ENCODE measurements at places on chromosomes 5 and 9.

- no peak for DNase-seq
These were observed 68.1 kb upstream of the TAS2R1 start for GRCh38 chr5:9698125-9698826.

DNA sequence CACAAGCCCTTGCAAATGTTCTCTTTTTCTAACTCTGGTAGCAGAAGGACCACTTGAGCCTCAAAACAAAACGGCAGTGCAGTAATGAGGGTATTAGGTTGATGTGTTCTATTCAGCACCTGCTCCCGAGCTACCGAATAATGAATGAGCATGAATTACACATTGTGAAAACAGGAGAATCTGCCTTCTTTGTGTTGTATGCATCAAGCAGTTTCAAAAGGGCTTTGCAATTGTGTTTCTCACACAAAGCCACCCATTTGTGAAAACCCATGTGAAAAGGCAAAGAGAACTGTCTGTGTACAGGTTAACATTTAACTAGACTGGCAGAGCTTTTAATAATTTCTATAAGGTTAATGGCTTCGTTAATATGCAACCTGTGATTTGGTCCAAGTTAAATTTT lies 97.8 kb downstream of the STK32A start:
- DNase-seq = no peak

- no peak for DNase-seq
These were observed 76.8 kb upstream of the LMX1B start for GRCh38 chr9:126536841-126537465.

DNA sequence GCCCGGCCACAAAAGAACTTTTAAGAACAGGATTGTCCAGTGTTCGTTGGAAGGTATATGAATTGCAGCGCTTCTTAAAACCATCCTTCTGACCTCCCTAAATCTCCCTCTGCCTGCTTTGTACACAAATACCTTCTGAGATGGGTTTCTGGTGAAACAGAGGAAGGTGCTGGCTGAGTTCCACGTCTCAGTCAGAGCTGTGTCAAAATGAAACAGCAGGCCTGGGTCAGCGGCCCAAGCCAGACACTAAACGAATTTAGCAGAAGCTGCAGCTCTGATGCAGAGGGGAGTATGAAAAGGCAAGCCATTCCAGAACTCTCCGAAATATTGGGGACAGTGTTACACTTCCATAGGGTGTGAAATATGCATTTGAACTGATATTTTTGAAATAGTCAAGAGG lies 37.8 kb upstream of the CRB2 start:
- DNase-seq = no peak

DNA sequence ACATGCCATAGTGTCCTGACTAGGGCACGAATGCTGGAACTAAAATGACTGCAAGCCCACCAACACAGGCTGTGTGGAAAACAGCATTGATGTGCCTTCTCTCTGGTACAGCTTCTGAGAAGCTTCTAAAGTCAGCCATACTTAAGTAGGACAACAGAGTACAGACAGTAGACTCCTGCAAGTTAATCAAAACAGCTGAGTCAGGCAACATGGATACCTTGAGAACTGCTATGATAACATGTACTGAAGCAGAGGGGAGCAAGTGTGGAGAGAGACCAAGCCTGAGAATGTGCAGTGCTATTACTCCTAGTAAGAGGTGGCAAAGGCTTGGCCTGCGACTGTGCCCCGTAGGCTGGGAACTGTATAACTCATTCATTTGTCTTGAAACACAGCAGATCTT lies 2.5 kb downstream of the ISCA1 start:
- DNase-seq = no peak

DNA sequence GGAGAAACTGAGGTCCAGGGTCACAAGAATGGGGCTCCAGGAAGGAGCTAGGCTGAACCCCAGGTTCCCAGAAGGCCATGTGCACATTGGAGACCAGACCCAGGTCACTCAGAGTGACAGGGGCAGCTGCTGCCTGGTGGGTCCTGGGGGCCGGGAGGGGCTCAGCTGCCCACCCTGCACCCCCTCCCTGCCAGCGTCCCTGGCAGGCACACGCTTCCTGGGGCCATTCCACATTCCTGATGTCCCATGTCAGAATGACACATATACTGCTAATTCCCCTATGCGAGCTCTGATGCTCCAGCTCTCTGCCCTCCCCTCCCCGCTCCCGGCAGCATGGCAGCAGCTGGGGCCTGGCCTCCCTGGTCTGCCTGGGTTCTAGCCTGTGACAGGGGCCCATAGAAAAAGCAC lies 14.0 kb downstream of the FGFR4 start:
- no peak for DNase-seq

DNA sequence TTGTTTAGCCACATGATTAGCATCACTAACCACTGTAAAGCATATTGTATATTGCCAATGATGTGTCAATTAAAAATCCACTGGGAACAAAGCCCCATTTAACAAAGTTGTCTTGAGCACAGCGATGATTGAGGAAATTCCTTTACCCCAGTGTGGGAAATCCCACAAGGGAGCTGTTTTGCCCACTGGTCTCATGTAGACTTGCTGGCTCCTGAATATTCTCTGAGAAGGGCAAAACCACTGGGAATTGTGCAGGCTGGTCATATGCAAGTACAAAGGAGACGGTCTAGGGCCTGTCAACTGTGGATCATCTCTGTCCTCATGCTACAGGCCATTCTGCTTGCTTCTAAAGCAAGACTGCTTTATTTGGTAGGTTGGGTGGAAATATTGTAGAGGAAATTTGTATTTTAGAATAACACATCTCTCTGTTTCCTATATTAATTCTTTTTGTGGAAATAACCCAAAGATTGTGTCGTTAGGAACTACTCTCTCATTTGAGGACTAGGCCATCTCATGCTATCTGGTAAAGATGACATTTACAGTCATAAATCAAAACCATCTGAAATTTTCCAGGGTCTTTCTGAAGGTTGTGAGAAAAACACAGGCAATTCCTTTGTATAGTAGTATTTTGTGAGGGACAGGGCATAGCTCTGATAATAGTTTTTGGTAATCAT lies 60.2 kb downstream of the PARP8 start:
- DNase-seq = no peak

GRCh38 chr5:108382784-108383330 lies 959 bp upstream of the FBXL17 start:
- peak; percentile 20 for DNase-seq

DNA sequence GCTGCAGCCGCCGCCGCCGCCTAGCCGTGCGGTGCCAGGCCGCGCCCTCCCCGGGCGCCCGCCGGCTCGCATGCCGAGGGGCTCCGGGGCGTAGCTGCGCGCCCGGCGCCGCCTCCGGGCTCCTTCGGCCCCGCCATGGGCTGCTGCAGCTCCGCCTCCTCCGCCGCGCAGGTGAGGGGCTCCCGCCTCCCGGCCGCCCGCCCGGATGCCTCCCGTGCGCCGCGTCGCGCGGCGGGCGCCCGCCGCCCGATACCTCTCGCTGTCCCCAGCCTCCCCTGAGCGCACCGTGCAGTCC lies 230 bp downstream of the SLC44A1 start:
- DNase-seq = no peak

DNA sequence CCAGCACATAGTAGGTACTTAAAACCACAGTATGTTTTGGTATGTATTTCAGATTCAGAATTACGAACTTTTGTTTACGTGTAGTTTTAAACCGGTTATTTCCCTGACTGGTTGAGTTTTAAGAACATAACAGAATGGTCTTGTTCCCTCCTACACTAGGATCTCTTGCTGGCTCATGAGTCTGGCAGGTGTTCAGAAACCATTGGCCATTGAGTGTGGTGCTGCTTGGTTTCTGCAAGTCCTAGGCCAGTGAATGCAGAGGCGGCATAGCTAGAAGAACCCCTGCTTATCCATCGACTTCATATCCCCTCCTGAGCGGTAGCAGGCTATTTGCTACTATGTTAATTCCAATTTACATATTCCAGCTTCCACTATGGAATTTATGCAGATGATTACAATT lies 65.6 kb downstream of the GPR21 start:
- DNase-seq = no peak

GRCh38 chr5:140402258-140403074 lies 833 bp downstream of the ANKHD1 start:
- DNase-seq = peak; percentile 86

- DNase-seq = no peak
These were observed 73.2 kb downstream of the MRPL36 start for GRCh38 chr5:1726469-1726865.

DNA sequence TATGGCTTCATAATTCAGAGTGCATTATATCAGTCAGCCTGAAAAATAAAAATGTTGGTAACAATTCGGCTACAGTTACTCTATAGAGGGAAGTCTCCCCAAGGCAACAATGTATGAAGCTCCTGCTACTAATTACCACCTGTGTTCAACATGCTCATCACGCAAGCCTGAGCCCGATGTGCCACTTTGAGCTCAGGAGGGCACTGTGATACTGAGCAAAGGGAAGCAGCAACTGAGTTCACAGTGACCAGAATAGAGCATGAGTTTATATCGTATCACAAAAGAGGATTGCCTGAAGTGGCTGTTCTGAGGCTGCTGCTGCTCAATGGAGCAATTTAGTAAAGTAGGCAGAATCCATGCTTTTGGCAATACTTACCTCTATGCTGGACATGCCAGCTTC lies 202.0 kb upstream of the HAPLN1 start:
- no peak for DNase-seq

DNA sequence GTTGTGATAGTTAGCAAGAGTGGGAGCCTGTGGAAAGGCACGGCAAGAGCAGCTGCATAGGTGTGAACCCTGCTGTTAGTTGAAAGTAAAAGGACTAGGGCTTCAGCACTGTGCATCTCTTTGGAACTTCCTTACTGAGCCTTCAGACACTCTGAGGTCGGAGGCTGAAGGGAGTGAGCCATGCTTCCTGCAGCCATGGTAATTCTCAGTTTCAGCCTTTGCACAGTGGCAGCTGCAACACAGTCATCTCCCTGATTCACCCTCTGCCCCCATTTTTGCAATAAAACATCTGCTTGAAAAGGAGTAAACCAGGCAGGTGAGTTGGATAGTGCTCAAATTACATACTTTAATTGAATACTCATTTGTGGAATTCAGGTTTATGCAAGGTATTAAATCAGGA lies 6.5 kb upstream of the TLE4 start:
- no peak for DNase-seq

- DNase-seq = no peak
These were observed 20.1 kb downstream of the NDUFS4 start for GRCh38 chr5:53580547-53580946.

DNA sequence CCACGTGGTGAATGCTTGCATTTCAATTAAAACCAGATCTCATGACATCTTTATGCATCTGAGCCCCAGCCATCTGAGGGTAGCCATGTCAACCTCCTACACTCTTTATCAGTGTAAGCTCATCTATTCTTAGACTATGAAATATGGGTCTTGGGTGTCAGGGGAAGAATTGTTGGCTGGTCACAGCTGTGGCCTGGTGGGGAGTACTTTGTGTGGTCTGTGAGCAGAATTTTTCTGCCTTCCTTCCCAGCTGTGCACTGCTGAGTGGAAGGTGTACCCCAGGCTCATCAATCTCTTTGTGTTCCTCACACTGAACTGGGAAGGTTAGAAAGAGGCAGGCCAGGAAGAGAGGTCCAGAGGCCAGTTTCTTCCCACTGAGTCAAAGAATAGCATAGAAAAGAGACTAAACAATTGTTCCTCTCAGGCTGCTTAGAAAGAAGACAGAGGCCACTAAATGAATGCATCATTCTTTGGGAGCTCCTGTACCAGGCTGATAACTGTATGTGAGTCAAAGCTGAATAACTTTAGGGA lies 202.7 kb upstream of the RGMB start:
- no peak for DNase-seq

GRCh38 chr5:62643556-62644451 lies 65.2 kb downstream of the LRRC70 start:
- DNase-seq = no peak

GRCh38 chr5:69250593-69250992 lies 15.9 kb downstream of the CDK7 start:
- no peak for DNase-seq

DNA sequence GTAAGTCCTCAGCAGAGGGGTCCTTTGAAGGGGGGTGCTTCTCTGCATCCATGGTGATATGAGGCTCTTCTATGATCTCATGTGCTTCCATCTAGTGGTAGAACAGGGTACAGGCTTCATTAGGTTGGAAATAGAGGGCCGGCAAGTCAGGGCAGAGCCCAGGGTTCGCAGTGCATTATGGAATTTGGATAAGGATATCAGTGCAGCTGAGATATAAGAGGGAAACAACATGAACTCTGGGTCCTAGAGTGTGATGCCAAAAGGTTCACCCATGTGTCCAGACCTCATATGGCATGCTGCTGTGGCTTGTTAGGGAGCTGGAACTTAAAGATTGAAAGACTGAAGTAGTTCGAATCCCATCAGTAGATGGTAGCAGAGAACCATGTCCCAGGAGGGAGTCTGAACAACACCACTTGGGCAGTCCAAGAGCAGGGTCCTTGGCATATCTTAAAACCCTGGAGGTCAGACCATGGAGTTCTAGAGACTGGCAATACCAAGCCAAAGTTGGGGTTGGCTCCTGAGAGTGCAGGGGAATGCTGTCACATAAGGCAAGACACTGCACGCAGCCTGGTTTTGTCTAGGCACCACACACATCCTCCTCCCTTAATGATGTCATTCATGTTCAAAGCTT lies 2.3 kb downstream of the FAM221B start:
- DNase-seq = peak; percentile 83

DNA sequence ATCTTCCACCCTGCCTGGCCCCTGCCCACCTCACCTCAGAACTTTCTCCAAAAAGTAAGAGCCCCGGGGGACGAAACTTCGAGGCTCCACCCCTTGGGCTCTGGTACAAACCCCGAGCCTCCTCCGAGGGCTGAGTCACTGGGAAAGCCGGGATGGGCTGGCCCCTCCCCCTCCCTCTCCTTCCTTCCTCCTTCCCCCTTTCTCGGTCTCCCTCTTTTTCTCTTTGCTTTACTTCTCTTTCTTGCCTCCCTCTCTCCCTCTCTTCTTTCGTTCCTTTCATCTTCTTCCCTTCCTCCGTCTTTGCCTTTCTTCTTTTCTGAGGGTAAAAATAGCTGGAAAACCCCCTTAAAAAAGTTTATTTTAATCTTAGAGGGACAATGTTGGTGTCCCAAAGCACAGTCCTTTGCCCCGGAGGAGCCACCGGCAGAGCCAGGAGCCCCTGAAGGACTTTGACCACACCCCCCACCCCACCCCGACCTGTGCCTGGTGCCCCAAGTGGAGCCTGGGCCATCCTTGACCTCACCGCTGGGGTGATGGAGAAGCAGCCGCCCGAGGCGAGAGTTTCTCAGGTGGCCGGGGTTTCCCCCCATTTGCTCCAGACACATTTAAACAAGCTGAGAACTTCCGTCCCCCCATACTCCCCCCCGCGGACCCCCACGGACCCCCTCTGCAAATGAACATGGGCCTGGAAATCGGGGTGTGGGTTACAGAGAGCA lies 5.7 kb upstream of the NOTCH1 start:
- DNase-seq = peak; percentile 84
